Stimulated activated CD4-positive, alpha-beta T cell treated with anti-CD3 and anti-CD28 coated beads, Interleukin-15, amount 100 ng/mL, for 1 hour (primary cell): ENCODE measurements at places on chromosomes 16 and 17.

- no peak for DNase-seq
Measured at GRCh38 chr16:47644661-47645060, 183.5 kb downstream of the PHKB start.

- DNase-seq, result no peak
Measured at GRCh38 chr16:49013727-49014080, 267.9 kb downstream of the CBLN1 start.

- DNase-seq, result peak; percentile 33
Measured at GRCh38 chr17:68462381-68463210, 5.3 kb upstream of the WIPI1 start.

DNA sequence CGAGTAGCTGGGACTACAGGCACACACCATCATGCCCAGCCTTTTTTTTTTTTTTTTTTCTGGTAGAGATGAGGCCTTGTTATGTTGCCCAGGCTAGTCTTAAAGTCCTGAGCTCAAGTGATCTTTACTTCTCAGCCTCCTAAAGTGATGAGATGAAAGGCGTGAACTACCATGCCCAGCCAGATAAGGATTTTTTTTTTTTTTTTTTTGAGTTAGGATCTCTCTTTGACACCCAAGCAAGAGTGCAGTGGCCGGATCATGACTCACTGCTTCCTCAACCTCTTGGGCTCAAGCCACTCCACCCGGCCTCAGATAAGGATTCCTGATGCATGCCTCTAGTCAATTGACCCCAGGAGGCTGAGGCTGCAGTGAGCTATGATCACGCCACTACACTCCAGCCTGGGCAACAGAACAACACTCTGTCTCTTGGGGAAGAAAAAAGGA is 11.2 kb upstream of the PLEKHG4 start:
- DNase-seq, result no peak

- DNase-seq, result no peak
Measured at GRCh38 chr16:10577305-10578202, 2.8 kb downstream of the EMP2 start.

- DNase-seq, result no peak
Measured at GRCh38 chr17:81551458-81552243, 502 bp downstream of the FAAP100 start.

DNA sequence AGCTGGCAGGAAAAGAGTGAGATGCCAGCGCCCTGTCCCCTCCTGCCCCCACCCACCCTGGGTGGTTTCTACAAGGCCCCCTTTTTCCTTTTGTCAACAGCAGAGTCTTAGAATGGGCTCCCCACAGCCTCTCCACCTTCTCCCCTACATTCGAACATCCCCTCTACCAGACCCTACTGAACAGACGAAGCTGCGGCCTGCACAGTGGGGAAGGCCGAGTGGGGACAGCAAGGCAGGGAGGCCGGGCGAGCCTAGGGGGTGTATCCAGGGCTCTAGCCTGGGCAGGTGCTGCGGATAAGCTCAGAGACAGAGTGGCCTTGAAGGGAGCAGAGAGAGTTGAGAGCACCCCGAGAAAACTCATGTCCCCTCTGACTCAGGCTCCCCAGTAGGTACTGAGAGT is 7.4 kb downstream of the ZACN start:
- no peak for DNase-seq

DNA sequence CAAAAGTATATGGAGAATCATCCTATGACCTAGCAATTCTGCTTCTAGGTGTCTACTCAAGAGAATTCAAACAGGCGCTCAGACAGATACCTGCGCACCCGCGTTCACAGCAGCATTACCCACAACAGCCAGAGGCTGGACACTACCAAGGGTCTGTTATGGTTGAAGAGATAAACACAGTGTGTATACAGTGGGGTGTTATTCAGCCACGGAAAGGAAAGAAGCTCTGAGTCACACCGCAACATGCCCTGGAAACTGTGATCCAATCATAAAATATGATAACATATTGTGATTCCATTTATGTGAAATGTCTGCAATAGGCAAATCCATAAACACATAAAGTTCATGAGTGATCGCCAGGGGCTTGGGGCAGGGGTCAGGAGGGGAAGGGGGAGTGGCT is 18.0 kb upstream of the JPH3 start:
- DNase-seq, result no peak

- no peak for DNase-seq
Measured at GRCh38 chr16:19599968-19600716, 44.6 kb downstream of the VPS35L start.

- no peak for DNase-seq
Measured at GRCh38 chr16:51201604-51202003, 50.5 kb upstream of the SALL1 start.

DNA sequence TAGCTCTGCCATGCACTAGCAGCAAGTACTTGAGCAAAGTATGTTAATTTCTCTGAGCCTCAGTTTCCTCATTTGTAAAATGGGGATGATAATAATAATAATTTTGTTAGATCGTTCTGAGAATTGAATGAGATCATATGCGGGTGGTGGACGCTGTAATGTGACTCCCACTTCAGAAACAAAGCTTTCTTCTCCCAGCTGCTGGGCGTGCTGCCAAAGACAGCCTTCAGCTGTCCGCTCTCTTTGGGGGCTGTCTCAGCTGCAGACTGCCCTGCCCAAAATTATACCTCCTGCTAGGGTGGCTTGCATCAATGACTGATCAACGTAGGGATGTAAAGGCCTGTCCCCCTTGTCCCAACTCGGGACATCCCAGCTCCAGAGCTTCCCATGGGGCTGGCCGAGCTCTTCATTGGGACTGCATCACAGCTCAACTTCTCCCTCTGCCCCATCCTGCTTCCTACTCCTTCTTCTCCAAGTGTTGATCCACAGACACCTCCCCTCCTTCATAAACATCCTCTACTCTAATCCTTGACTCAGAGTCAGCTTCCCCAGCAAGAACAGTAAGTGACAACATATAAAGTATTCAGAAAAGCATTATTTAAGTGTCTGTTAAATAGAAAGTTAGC is 30.7 kb upstream of the CDH5 start:
- DNase-seq, result no peak

GRCh38 chr17:58060596-58061191 is 22.5 kb upstream of the DYNLL2 start:
- DNase-seq, result no peak
